ENCODE measurements at places on chromosomes 16 and 17.

- DNase-seq, result no peak
Measured at GRCh38 chr17:56819431-56820145, 14.1 kb downstream of the C17orf67 start.

DNA sequence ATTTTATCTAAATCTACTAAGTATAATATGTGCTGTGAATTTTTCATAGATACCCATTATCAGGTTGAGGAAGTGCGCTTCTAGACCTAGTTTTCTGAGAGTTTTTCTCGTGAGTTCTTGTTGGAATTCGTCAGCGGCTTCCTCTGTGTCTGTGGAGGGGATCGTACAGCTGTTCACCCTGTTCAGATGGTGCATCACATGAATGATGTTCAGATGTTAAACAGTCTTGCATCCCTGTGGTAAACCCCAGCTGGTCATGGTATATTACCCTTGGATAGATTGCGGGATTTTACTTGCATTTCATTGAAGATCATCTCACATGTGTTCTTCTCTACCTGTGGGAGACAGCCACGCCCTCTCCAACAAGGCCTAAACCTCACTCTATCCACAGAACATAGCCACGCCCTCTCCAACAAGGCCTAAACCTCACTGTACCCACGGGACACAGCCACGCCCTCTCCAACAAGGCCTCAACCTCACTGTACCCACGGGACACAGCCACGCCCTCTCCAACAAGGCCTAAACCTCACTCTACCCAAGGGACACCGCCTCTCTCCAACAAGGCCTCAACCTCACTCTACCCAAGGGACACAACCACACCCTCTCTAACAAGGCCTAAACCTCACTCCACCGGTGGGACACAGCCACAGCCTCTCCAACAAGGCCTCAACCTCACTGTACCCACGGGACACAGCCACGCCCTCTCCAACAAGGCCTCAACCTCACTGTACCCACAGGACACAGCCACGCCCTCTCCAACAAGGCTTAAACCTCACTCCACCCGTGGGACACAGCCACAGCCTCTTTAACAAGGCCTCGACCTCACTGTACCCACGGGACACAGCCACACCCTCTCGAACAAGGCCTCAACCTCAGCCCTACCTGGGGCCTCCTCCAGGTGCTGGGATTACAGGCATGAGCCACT, 180.2 kb upstream of the CHMP6 start:
- no peak for DNase-seq

DNA sequence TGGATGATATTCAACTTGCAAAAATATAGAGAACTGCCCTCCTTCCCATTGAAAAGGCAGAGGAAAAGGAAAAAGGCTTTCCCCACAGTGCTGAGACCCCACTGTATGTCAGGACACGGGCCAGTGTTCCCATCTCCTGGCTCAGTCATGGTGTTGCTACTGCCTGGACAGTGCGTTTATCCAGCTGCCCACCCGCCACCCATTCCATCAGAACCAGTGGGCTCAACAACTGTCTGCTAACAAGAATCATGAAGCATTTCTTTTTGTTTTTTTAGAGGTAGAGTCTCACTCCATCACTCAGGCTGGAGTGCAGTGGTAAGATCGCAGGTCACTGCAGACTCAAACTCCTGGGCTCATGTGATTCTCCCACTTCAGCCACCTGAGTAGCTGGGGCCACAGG, 11.3 kb downstream of the FBXO31 start:
- no peak for DNase-seq

GRCh38 chr16:21666772-21667171, 3.0 kb downstream of the OTOA start:
- DNase-seq, result no peak

DNA sequence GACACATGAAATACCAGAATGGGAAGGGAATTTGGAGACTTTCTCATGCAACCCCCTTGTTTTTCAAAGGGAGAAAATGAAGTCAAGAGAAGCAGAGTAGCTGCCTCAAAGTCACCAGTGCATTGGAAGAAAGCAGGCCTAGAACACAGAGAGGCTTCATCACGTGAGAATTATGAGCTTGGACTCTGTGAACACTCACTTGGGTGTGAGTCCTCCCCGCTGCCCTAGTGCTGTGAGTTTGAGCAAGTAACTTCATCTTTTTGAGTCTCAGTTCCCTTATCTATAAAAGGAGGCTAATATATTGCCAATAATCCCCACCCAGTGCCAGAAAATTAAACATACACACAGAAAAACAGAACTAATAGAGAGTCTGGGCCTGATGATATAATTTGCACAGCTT, 315.8 kb downstream of the XYLT1 start:
- DNase-seq, result no peak

DNA sequence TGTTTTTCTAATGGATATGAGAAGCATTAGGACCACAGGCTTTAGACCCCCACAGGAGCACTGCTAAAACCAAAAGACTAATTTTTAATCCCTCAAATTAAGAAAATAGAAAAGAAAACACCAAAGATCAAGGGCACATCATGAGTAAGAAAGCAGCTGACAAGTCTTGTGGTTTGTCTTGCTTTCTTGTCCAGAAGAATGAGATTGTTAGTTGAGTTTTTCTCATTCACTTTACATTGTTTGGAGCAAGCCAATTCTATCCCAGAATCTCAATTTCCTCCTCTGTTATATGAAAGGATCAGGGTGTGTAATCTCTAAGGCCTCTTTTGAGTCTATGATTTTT, 899.0 kb downstream of the KCNJ2 start:
- no peak for DNase-seq

- DNase-seq, result no peak
Measured at GRCh38 chr16:60792437-60792836, 1243.8 kb downstream of the CDH8 start.

- DNase-seq, result no peak
Measured at GRCh38 chr16:87560428-87561199, 41.7 kb upstream of the JPH3 start.

DNA sequence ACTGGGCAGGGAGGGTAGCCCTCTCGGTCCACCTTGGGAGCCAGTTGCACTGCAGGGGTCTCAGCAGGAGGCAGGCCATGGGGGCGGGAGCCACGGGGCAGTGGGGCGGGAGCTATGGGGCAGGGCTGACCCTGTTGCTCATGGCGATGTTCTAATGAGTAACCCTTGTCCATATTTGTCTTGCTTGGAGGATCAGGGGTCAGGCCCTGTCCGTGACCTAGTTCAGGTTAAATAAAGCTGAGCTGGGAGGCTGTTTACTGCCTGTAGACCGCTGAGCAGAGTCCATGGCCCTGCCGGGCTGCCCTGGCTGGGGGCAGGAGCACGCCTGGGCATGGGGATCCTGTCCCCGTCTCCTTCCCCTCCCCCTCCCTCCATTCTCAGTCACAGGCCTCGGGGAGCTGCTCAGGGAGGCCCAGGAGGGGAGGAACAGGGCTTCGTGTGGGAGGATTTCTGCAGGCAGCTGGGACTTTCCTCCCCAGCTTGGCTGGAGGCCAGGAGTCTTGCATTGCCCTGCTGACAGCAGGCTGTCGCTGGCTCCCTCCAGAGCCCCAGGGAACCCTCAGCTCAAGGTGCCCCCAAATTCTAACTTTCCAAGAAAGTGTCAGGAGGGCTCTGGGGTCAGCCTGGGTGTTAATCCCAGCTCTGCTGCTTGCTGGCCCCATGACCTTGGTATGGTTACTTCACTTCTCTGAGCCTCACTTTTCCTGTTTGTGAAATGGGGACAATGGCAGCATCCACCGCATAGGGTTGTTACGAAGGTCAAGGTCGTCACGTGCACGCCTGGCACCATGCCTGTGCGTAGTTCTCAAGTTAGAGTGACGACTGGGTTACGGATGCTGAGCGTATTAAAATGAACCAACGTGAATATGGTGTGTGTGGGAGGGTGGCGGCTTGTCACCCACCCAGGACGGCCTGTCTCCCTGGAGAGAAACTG, 6.1 kb upstream of the SERPINF2 start:
- no peak for DNase-seq

DNA sequence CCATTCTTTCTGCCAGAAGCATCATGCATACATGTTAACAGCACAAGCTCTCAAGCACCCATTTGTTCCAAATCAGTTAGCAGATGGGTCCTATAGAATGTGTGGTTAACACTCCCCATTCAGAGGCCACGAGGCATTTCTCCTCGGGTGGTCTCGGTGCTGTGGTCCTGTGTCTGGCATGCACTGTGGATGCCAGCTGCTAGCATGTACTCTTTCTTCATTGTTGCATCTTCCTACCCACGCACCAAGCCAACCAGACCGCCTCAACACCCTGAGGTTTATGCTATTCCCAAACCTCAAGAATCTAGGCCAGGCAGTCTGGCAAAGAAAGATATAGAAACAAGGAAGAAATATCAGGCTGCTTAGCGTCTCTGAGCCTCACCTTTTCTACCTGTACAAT, 27.8 kb upstream of the MRTFB start:
- DNase-seq, result no peak

- no peak for DNase-seq
Measured at GRCh38 chr17:17922070-17922614, 50.1 kb downstream of the TOM1L2 start.

DNA sequence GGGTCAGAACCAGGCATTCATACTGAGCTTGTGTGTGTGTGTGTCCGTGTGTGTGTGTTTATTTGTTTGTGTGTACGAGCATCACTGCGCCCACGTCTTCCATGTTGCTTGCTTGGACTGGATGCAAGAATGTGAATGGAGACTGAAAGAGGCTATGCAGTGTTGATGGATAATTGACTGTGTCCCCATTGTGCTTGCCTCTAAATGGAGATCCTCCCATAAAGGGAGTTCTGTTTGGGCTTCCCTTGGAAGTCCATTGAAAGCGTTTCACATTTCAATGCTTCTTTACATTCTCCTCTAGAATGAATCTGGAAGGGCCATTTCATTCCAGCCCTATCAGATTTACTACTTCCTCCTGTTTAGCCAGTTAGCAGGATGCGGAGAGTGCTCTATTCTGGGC, 124.0 kb downstream of the GP2 start:
- DNase-seq, result no peak

DNA sequence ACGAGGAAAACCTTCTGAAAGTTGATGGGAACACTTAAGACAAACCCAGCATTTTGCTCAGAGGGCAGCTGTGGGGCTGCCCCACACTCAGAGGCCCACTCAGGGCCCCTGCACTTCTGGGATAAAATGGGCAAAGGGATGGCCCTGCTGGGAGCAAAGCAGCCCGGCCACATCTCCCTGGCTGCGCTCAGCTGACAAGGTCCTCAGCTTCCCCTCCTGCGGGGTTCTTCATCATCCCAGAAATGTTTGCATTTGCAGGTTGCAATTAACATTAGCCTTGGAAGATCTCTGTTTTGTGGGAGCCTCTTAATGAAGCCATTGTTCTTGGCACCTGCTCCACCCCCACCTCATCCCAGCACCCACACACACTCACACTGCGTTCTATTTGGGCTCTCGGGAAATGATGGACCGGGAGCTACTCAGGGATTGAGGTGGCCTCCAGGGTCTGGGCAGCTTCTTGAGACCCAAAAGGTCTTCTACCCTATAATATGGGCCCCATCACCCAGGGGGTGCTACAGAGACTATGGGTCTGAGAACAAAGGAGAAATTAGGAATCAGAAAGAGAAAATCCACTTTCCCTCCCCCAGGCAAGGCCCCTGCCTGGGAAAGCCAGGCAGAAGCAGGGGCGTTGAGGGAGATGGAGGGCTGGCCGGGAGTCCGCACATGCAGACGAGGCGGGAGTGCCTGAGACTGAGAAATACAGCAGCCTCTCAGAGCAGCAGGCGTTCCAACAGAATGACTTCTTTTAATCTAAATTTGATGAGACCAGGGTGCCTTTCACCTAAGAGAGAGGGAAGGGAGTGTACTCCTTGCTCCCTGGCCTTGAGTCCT, 53.7 kb upstream of the RPL38 start:
- no peak for DNase-seq
